GM19239 (cell line): ENCODE measurements at places on chromosomes 5 and 9.

DNA sequence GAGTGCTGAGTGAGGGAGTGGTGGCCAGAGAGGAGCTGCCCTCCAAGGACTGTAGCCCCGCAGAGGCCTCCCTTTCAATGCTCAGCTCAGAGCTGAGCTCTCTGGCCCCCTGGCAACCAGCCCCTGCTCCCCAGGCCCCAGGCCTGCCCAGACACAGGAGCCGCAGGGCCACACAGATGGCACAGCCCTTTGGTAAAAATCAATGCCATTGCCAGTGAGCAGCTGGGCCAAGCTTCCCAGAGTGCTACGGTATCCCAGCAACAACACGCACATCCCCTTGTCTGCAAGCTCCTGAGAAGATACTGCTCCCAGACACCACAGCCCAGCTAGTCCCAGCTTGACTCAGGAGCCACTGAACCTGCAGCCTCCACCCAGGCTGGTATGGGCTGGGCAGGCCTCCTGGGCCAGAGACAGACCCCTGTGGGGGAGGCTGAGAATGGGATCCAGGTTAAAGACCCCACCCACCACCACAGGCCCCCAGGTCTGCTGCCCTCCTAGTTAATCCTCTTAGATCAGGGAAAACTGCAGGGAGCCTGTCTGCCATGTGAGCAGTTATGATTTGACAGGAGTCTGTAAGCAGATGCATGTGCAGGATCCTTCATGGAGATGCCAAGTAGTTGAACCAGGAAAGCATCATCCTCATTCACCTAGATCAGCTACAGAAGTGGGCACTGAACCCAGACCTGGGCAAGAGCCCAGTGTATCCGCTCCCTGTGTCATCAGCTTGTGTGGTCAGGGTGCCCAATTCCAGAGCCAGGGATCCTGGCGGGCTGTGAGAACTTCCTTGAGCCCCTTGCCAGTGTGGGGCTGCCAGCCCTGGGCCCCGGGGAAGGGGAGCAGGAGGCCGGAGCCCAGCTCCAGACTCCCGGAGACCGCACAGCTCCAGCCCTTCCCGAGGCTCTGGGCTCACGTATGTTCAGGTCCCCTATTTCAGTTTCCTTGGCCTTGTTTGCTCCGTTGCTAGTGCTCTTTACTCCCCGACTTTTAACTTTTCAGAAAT lies 26.7 kb upstream of the ADAMTS2 start:
- DNase-seq: no peak

DNA sequence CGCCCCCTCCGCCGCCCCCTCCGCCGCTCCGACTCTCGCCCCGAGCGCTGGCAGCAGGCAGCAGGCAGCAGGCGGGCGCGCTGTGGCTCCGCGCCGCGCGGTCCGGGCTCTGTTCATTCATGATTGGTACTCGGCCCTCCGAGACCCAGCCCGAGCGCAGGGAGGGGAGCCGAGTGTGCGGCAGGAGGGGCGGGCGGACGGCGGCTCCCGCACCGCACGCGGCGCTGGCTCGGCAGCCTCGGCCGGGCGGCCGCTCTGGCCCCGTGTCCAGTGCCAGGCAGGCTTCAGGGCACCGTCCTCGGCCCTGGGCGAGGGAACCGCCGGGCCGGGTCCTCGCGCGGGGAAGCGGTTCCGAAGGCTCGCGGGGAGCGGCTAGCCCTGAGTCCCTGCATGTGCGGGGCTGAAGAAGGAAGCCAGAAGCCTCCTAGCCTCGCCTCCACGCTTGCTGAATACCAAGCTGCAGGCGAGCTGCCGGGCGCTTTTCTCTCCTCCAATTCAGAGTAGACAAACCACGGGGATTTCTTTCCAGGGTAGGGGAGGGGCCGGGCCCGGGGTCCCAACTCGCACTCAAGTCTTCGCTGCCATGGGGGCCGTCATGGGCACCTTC lies at the start of gene KCNIP1:
TSS of gene KCNIP1 (plus strand) at position 31 of the 607 bp plus-strand sequence.
- no peak for DNase-seq

- no peak for DNase-seq
Measured at GRCh38 chr5:112869948-112870347, 8.9 kb downstream of the SRP19 start.

DNA sequence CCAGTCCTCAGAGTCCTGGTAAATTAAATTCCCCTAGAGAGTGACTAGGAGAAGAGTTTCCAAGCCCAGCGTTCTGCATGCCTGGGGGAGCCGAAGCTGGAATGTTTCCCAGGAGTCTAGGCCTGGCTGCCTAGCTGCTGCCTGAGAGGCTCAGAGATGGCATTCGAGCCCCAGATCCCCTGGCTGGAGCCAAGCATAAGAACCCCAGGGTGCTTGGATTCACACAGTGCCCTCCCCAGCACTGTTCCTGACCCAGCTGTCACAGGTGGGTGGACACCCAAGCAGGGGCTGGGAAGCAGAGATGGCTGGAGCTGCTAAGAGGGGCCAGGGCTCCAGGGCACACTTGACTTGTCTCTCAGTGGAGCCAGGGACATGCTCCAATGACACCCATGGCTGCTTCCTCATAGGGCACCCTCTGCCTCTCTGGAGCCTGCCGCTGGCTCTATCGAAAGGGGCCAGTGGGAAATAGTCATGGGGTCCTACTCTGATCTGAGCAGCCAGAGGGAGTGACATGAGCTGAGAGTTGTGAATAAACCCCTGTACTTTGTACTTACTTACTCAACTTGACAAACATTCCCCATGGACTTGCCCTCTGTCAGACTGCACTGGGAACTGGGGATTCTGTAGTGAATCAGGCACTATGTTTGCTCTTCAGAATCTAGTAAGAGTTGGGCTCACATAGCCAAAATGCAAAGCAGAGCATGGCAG lies 62.6 kb upstream of the XPA start:
- no peak for DNase-seq

GRCh38 chr5:168320805-168321204 lies 29.4 kb downstream of the WWC1 start:
- DNase-seq: no peak

GRCh38 chr9:86705490-86705889 lies 241.8 kb downstream of the GAS1 start:
- DNase-seq: no peak

- no peak for DNase-seq
Measured at GRCh38 chr5:174625591-174626350, 98.6 kb upstream of the MSX2 start.

- DNase-seq: no peak
Measured at GRCh38 chr9:18848657-18849056, 184.4 kb downstream of the SAXO1 start.

GRCh38 chr5:56330167-56330566 lies 97.0 kb upstream of the ANKRD55 start:
- no peak for DNase-seq

DNA sequence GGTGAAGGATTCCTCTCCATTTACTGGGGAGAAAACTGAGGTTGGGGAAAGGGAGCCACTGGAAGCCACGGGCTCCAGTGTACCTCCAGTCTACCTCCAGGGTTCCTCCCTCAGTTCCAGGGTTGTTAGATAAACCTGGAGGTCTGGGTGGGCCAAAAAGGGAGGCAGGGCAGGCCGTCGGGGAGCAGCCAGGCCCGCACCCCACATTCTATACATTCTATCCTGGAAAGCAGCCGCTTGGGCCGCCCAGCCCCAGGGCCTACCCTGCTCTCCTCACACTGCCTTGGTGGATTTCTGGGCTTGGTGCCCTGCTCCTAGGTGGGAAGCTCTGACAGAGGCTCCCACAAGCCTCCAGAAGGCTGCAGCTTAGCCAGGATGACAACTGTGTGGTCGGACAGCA lies 18.1 kb upstream of the SUSD3 start:
- DNase-seq: no peak

GRCh38 chr5:61887271-61887670 lies 418.7 kb upstream of the KIF2A start:
- DNase-seq: no peak

DNA sequence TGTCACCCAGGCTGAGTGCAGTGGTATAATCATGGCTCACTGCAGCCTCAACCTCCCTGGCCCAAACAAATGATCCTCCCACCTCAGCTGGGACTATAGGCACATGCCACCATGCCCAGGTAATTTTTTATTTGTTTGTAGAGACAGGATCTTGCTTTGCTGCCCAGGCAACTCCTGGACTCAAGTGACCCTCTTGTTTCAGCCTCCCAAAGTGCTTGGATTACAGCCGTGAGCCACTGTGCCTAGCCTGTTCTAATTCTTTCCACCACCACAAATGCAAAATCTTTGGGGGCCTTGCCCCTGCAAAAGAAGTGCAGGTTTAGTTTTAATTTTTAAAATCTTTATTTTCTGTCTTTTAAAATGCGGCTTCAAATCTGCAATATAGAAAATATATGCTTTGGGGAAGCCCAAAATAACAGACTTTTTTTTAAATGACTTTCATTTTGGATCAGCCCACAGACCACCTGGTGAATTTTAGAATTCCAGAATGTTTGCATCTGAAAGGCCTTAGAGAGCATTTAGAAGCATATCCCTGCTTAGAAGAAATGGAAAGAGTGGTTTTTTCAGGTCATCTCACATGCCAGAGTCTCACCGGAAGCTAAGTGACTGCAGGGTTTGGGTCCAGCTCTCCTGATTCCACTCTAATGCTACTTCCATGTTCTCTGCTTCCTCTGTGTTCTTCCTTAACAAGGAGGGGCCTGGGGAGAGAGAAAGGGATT lies 111.4 kb upstream of the FER start:
- DNase-seq: no peak

- DNase-seq: no peak
Measured at GRCh38 chr9:120648581-120649197, 65.6 kb downstream of the MEGF9 start.
